ENCODE measurements at places on chromosomes 6 and 20. TPM values are rescaled to one million over a fixed set of nuclear protein-coding genes. Genes with fewer than 3 reads are reported as not detected.

GRCh38 chr6:54204921-54205591 lies 93.8 kb downstream of the MLIP start:
- no peaks in the 10 kb centered on the region for H3K27me3 ChIP-seq
- no peak overlapping the region for H3K4me3 ChIP-seq

SIGLEC1 gene
- 1.9 TPM for total RNA-seq

FBXO9 gene
- total RNA-seq: 75.3 TPM

GRCh38 chr20:16390991-16391390 lies 182.3 kb downstream of the KIF16B start:
- H3K4me1 ChIP-seq: no peaks in the 10 kb centered on the region
- H3K27me3 ChIP-seq: no peaks in the 10 kb centered on the region
- H3K27ac ChIP-seq: no peak overlapping the region
- DNase-seq: no peak
- no peaks in the 10 kb centered on the region for H3K36me3 ChIP-seq
- H3K4me3 ChIP-seq: no peak overlapping the region

DNA sequence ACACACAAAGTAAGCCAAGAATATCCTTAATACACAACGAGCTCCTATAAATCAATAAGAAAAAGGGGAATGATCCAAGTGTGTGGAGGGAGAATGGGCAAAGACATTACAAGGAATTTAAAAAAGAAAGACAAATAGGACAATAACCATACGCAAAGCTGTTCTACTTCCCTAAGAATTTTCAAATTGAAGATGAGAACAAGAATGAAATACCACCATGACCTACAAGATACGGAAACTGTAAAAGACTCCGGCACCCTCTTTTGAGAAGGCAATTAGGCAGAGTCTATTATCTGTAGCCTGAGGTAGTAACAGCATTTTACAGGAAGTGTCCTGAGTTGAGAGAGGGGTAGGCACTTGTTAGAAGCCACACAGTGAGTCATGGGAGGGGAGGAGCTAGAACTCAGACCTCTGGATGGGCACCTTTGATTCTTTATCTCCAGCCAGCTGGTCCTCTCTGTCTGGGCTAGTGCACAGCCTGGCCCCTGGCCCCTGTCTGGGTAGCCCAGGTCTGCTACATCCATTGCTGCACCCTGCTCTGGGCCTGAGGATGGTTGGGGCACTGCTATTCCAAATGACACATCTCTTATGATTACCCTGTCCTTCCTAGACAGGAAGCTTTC lies 15.3 kb downstream of the RSPO4 start:
- H3K4me3 ChIP-seq: no peak overlapping the region
- no peaks in the 10 kb centered on the region for H3K4me1 ChIP-seq
- no peak for DNase-seq
- H3K27me3 ChIP-seq: no peaks in the 10 kb centered on the region
- no peak overlapping the region for H3K27ac ChIP-seq
- H3K36me3 ChIP-seq: no peaks in the 10 kb centered on the region

PAX1 gene
- not detected for total RNA-seq

OTOR gene
- total RNA-seq: not detected

GRCh38 chr6:106939848-106940247 lies 34.7 kb downstream of the CD24 start:
- no peak for DNase-seq
- no peak overlapping the region for H3K27ac ChIP-seq
- H3K4me3 ChIP-seq: no peak overlapping the region
- H3K4me1 ChIP-seq: no peaks in the 10 kb centered on the region

TMEM217 gene
- 2.1 TPM for total RNA-seq

- no peak overlapping the region for H3K4me3 ChIP-seq
- DNase-seq: no peak
- no peaks in the 10 kb centered on the region for H3K36me3 ChIP-seq
Observed at GRCh38 chr20:24672181-24672880, 202.9 kb downstream of the SYNDIG1 start.

GRCh38 chr6:64914124-64914523 lies 792.9 kb downstream of the EYS start:
- no peak overlapping the region for H3K27ac ChIP-seq
- H3K4me1 ChIP-seq: no peaks in the 10 kb centered on the region
- no peak overlapping the region for H3K4me3 ChIP-seq
- DNase-seq: no peak
- H3K36me3 ChIP-seq: no peaks in the 10 kb centered on the region
- H3K27me3 ChIP-seq: no peaks in the 10 kb centered on the region

- H3K27me3 ChIP-seq: no peaks in the 10 kb centered on the region
- no peaks in the 10 kb centered on the region for H3K36me3 ChIP-seq
- peak; percentile 10 for DNase-seq
- H3K4me3 ChIP-seq: no peak overlapping the region
- no peaks in the 10 kb centered on the region for H3K4me1 ChIP-seq
Observed at GRCh38 chr20:61935926-61936700, 129.6 kb downstream of the TAF4 start.

DNA sequence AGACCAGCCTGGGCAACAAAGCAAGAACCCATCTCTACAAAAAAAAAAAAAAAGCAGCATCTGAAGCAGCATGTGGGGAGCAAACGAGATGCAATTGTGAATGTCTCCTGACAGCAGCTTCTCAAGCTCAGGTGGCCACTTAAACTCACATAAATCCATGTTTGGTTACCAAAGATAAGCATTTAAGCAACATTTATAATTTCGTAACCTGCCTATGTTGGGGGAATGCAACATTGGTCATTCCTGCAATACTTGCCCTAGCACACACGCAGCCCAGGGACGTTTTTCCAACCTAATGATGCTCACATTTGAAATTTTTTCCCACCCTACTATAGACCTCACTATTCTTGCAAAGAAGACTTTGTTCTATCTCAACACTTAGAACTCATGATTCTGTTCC lies 113.3 kb downstream of the ZFP64 start:
- H3K4me3 ChIP-seq: no peak overlapping the region
- H3K36me3 ChIP-seq: no peaks in the 10 kb centered on the region
- no peak for DNase-seq
- no peaks in the 10 kb centered on the region for H3K4me1 ChIP-seq
- no peak overlapping the region for H3K27ac ChIP-seq

- H3K27me3 ChIP-seq: no peaks in the 10 kb centered on the region
- no peaks in the 10 kb centered on the region for H3K4me1 ChIP-seq
- DNase-seq: no peak
- peak within 1 kb of the TSS; percentile 40 for H3K4me3 ChIP-seq
Observed at GRCh38 chr20:58852543-58853271, at the start of gene GNAS. Gene GNAS, plus strand, starts transcription at chr20:58852716.

DNA sequence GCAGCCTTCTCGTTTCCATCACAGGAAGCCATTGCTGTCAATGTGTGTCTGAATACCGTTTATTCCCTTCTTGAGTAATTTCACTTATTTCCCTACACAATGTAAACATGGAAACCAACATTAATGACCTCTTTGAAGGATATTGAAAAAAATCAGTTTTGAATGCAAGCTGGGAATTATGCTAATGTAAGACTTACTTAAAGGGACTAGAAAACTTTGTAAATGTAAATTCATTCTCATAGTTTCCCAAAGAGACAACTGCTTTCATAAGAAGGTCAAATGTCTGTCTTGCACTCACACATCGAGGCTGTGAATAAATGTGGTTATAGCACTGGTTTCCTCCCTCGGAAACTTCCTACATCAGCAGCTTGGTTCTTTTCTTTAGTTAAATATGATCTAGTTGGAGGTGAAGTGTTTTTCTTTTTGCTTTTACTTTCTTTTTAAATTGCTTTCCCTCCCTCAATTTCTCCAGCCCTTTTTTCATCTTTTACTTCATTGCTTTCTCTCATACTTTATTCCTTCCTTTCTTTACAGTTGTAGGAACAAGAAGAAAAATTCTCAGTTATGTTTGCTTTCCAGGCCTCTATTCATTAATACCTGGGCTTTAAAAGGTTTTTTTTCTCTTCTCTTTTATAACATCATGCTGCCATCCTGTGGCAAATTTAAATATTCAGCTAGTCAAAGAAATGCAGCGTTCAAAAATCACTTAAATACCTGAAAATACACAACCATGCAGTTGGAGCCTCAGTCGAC lies 108.3 kb downstream of the TNFAIP3 start:
- no peaks in the 10 kb centered on the region for H3K36me3 ChIP-seq
- H3K4me1 ChIP-seq: no peaks in the 10 kb centered on the region
- H3K4me3 ChIP-seq: no peak overlapping the region
- H3K27ac ChIP-seq: no peak overlapping the region
- DNase-seq: no peak

- no peaks in the 10 kb centered on the region for H3K36me3 ChIP-seq
- no peaks in the 10 kb centered on the region for H3K4me1 ChIP-seq
- no peaks in the 10 kb centered on the region for H3K27me3 ChIP-seq
- no peak overlapping the region for H3K4me3 ChIP-seq
Observed at GRCh38 chr6:45619211-45619760, 241.6 kb upstream of the SUPT3H start.

- no peaks in the 10 kb centered on the region for H3K36me3 ChIP-seq
- H3K27me3 ChIP-seq: no peaks in the 10 kb centered on the region
- no peak overlapping the region for H3K27ac ChIP-seq
- no peaks in the 10 kb centered on the region for H3K4me1 ChIP-seq
- no peak for DNase-seq
Observed at GRCh38 chr6:78324213-78324612, 543.1 kb upstream of the IRAK1BP1 start.

- no peak for DNase-seq
- no peaks in the 10 kb centered on the region for H3K27me3 ChIP-seq
- no peak overlapping the region for H3K27ac ChIP-seq
- H3K36me3 ChIP-seq: no peaks in the 10 kb centered on the region
- no peak overlapping the region for H3K4me3 ChIP-seq
Observed at GRCh38 chr20:40441771-40442170, 247.3 kb downstream of the MAFB start.

DNA sequence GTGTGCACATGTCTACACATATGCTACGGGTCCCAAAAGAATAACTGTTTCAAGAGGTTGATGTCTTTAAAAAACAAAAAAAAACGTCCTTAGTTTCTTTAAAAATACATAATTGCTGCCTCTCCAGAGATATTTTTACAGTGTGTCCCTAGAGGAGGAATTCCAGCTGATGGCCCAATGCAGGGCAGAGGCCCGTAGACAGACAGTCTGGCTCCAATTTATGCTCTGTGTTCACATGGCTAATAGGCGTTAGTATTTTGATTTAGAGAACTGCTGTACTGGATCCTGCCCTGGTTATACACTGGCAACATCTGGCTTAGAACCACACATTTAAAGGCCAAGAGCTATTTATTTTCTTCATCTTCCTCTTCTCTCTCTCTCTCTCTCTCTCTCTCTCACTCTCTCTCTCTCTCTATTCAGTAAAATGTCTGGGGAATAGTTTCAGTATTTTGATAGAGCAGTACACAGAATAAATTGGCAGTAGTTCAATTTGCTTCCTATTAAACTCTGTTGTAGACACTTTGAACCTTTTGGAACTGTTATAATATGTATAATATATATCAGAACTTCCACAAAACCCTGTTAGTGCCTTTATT lies 260.6 kb downstream of the EYA4 start:
- no peaks in the 10 kb centered on the region for H3K27me3 ChIP-seq
- no peak overlapping the region for H3K4me3 ChIP-seq
- no peak for DNase-seq
- H3K36me3 ChIP-seq: no peaks in the 10 kb centered on the region
- peaks cover 8% of the 10 kb centered on the region for H3K4me1 ChIP-seq

- H3K4me3 ChIP-seq: no peak overlapping the region
- no peak for DNase-seq
- no peak overlapping the region for H3K27ac ChIP-seq
- no peaks in the 10 kb centered on the region for H3K27me3 ChIP-seq
- H3K4me1 ChIP-seq: no peaks in the 10 kb centered on the region
Observed at GRCh38 chr20:8971669-8972316, 97.1 kb upstream of the PLCB4 start.

MARCKS gene
- total RNA-seq: 52.1 TPM

DNA sequence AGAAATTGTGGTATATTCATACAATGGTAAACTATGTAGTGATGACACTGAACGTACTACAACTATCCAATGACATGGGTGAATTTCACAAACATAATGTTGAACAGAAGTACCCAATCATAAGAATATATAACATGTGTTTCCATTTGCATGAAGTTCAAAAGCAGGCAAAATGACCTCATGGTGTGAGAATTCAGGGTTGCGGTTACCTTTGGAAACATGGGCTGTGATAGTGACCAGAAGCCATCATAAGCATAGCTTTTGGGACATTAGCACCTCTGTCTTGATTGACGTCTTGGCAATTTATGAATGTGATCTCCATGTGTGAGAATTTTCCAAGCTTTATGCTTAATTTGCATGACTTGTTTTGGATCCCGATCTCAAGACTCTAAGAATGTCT lies 500.1 kb upstream of the JAG1 start:
- H3K4me1 ChIP-seq: no peaks in the 10 kb centered on the region
- H3K36me3 ChIP-seq: no peaks in the 10 kb centered on the region
- H3K27ac ChIP-seq: no peak overlapping the region
- H3K4me3 ChIP-seq: no peak overlapping the region

GRCh38 chr20:731891-732560 lies 36.3 kb downstream of the SLC52A3 start:
- H3K36me3 ChIP-seq: no peaks in the 10 kb centered on the region
- no peak overlapping the region for H3K4me3 ChIP-seq

DNA sequence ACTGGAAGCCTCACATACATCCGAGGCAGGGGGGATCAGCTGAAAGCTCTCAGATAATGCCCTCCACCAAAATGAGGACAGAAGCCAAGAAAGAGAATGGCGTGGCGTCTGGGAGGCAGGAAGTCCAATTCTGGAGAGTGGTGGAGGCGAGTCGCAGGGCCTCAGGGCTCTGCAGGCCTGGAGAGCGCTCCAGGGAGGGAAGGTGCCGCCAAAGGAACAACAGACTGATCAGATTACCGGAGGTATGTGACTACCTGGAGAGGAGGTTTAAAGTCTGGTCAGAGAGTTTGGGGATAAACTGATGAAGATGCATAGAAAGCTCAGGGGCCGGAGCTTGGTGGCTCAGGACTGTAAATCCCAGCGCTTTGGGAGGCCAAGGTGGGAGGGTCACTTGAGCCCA lies 11.2 kb upstream of the IP6K3 start:
- H3K36me3 ChIP-seq: no peaks in the 10 kb centered on the region
- no peaks in the 10 kb centered on the region for H3K27me3 ChIP-seq
- H3K4me1 ChIP-seq: no peaks in the 10 kb centered on the region
- H3K4me3 ChIP-seq: no peak overlapping the region
- DNase-seq: no peak

DNA sequence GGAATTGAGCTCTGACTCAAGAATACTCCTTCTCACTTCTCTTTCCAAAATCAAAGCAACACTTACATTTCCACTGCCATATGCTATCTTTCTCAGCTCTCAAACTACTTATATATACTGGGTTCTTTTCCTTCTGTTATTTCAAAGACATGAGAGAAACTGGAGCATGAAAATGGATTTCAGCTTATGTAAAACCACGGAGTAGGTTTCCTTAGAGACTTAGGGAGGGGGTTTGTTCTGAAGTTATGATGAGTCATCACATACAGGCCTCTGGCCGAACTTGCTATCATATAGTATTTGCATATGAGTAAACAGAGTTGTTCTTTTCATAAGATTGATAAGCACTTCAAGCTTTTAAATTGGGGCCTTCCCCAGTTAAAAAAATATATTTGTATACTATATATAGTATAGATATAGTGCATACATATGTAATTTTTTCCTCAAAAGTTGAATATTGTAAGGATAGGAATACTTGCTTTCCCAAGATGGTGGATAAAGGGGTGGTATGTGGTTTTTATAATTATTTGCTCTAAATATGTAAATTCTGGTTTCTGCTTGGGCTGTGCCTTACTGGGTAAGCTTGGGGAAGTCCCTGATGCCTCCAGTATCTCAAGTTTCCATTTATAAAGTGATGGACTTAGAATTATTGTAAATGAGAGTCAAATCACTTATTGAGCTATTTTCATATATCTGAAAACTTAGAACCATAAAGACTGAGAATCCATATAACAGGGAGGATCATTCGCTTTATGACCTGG lies 273.9 kb downstream of the RFPL4B start:
- H3K4me1 ChIP-seq: no peaks in the 10 kb centered on the region
- H3K27ac ChIP-seq: no peak overlapping the region
- DNase-seq: no peak
- no peaks in the 10 kb centered on the region for H3K36me3 ChIP-seq
